Activated CD8-positive, alpha-beta memory T cell treated with anti-CD3 and anti-CD28 coated beads, Interleukin-2, amount 10 ng/mL, durations not matched to agents 7 days and 5 days (primary cell): ENCODE measurements at places on chromosomes 3 and 15. TPM values are rescaled to one million over a fixed set of nuclear protein-coding genes. Genes with fewer than 3 reads are reported as not detected.
A peak's percentile ranks its signal among the peaks of the same experiment; 100 is the strongest.

GRCh38 chr3:191166368-191166767 is 32.7 kb upstream of the OSTN start:
- no peak for DNase-seq

DNA sequence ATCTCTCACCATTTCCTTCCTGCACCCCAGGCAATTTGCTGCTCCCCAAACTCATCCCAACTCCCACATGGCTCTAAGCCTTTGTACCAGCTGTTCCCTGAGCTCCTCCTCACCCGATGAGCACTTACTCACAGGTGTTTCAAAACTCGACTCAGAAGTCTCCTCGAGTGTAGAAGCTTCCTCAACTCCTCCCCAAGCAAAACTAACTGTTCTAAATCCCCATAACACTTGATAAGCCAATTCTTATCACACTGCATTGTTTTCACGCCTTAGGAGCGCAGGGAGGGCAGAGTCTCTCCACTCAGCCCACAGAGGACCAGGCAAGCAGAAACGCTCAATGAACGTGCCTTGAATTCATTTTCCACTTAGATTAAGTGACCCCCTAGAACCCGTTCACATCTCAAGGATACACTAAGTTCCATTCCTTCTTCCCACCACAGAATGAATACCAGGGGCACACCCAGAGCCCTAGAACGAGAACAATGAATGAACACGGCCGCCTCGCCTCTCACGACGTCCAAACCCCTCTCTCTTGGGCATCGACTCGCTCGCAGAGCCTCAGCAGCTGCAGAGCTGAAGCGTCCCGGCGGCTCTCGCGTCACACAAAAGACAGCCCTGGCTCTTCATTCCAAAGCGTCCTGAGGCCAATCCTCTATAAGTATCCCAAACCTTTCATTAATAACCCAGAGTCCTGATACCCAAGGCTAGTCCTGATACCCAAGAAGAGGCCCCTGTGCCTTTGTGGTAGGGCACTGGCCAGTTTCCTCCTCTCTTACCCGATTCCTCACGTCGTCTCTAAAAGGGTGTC is 1.1 kb downstream of the RAF1 start:
- DNase-seq, result peak; percentile 63

SKIL gene
- 20.9 TPM for total RNA-seq

FGF7 gene
- not detected for total RNA-seq

ITIH3 gene
- not detected for total RNA-seq

DNA sequence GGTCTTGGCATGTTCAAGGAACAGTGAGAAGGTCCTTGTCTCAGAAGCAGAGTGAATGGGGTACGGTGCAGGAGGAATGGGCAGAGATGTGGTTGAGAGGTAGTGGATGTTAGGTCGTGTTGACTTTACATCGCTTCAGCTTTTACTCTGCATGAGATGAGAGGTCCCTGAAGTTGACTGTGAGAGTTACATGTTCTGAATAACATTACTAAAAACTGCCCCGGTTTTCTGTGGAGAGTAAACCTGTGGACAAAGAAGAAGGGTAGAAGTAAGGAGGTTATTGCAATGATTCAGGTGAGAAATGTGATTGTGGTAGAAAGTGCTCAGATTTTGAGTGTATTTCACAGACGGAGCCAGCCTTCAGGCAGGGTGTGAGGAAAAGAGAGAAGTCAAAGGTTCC is 105.6 kb downstream of the ARNT2 start:
- DNase-seq, result no peak
